ENCODE measurements at places on chromosomes 7 and 10. TPM values are rescaled to one million over a fixed set of nuclear protein-coding genes. Genes with fewer than 3 reads are reported as not detected.

DNA sequence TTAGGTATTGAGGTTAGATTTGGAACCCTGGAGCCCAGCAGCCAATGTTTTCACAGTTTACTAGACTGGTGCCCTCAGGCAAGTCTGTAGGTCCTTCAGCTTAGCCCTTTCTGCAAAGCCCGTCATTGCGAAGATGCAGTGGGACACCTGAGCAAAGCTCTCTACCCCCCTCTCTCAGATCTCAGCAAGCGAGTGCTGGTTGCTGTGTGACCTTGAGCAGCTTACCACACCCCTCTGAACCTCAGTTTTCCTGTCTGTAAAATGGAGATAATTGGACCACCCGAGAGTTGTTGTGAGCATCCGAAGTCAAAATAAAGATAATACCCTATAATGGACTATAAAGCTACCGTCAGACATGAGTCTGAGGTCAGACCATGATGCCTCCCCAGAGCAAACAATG lies 3.7 kb downstream of the NPC1L1 start:
- DNase-seq, result no peak

DNA sequence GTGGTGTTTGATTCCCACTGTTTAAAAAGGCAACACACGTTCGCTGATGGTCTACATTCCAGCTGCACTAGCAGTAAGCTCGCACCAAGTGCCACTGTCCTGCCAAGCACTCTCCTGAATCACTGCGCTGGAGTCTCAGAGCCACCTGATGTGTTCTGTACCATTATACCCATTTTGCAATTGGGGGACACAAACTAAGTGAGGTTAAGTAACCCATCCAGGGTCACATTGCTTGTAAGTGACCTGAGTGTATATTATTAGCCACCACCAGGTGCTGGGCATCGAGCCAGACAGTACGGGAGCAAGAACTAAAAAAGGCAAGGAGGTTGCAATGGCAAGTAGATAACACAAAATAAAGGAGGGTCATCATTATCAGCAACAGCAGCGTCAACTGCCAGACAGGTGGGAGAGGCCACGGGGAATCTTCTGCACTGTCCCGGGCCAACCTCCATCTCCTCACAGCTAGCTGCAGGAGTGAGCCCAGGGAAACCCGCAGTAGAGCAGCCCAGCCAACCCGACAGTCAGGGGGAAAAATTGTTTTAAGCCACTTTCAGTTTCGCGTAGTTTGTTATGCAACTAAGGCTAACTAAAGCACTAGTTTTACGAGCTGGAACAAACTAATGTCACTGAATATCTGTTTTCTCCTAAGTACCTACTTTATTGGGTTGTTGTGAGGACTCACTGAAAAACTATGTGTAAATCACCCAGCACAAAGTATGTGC lies 712 bp upstream of the CPVL start:
- DNase-seq, result no peak

DNA sequence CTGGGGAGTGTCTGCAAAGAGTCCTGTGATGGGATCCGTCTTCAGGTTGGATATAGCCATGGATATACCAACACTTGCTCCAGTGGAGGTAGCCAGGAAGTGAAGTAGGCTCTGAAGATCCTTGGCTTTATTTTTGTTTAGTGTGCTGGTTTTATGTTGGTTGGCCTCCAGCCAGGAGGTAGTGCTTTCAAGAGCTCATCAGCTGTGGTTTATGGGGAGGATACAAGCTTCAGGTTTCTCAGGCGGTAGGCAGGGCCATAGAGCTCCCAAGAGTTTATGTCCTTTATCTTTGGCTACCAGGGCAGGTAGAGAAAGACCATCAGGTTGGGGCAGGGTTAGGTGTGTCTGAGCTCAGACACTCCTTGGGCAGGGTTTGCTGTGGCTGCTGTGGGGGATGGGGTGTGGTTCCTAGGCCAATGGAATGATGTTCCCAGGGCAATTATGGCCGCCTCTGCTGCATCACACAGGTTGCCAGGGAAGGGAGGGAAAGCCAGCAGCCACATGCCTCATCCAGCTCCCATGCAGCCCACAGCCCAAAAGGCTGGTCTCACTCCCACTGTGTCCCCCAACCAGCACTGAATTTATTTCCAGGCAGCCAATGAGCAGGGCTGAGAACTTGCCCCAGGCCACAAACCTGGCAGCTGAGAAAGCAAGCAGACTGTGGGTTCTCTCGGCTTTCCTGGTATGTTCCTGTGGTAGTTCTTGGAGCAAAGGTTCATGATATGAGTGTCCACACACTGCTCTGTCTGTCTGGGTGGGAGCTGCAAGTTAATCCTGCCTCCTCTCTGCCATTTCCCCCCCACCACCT lies 67.0 kb upstream of the PRLHR start:
- DNase-seq, result no peak

The GPR15LG gene
- not detected for total RNA-seq

GRCh38 chr7:133556048-133556447 lies 303.2 kb downstream of the EXOC4 start:
- no peak for DNase-seq

- DNase-seq, result no peak
These were observed 7.0 kb upstream of the GARIN1A start for GRCh38 chr7:128665057-128665456.

DNA sequence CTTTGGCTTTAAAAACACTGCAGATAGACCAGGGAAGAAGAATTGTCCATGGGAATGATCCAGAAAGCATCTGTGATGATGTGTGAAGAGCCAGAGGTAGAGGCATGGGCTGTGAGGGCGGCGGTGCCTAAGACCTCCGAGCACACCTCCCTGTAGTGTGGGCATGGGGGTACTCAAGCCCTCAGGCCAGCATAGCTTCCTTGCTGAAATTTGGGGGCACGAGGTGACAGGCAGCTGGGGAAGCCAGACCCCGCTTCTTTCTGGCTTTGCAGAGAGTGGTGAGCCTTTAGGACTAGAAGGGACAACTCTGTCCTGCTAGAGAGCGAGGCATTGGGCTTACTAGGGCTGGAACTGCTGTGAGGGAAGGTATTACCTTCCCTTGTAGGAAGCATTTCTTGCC lies 187.7 kb upstream of the SH2B2 start:
- DNase-seq, result no peak

DNA sequence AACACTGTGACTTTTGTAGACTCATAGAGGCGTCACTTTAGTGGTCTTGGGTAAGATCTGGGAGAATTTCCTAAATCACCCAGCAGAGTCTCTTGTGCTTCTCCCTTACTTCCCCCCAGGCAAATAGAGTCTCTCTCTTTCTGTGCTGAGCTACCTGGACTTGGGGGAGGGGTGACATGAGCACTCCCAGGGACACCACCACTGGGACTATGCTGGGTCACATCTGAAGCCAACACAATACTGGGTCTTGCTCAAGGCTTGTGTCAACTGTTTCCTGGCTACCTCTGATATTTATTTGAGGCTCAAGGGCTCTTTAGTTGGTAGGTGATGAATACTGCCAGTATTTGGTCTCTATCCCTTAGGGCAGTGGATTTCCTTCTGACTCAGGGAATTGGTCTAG lies 214.6 kb upstream of the TPK1 start:
- no peak for DNase-seq

DNA sequence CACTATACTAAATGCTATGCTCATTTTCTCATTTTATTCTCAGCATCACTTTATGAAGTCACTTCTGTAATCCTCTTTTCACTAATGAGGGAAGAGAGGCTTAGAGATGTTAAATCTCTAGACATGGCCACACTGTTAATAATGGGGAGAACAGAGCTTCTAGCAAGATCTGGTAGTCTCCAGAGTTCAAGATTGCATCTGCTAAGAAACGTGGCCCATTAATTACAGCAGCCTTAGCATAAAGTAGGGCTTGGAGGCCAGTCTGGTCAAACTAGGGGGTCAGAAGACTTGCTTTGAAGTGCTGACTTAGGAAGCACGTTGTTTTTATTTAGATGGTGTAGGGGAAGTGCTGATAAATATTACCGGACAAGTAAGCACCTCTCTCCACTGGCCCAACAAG lies 29.3 kb downstream of the ARL4A start:
- DNase-seq, result no peak

Data from right cardiac atrium (tissue), 5 donors.